ENCODE measurements at places on chromosomes 12 and 14. TPM values are rescaled to one million over a fixed set of nuclear protein-coding genes. Genes with fewer than 3 reads are reported as not detected.

- DNase-seq = no peak
These were observed 162.8 kb upstream of the TBX3 start for GRCh38 chr12:114846771-114847170.

GRCh38 chr12:31339831-31340622, 14.1 kb upstream of the SINHCAF start:
- DNase-seq = no peak

GRCh38 chr12:112906712-112907414, at the start of gene OAS1:
TSS of gene OAS1 (plus strand) at chr12:112906962. CDS start at chr12:112907040, 78 bp downstream.
- DNase-seq = peak; percentile 32

- DNase-seq = no peak
These were observed 18.5 kb upstream of the PMCH start for GRCh38 chr12:102215992-102216691.

DNA sequence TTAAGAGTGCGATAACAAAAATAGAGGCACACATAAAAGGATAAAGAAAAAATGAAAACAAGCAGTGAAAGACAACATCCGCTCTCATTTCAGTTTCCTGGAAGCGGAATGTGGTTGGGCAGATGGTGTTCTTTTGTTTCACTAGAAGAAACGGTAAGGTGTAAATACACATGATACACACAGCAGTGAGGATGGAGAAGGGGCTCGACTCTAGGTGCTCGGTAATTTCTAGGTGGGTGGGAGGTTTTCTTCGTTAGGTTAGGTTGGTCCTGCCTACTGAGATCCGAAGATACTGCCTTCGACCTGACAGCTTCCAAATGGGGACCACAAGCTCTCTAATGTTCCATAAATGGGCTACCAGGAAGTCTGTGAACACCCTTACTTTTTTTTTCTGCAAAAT, 1082.5 kb downstream of the BCL11B start:
- no peak for DNase-seq

DNA sequence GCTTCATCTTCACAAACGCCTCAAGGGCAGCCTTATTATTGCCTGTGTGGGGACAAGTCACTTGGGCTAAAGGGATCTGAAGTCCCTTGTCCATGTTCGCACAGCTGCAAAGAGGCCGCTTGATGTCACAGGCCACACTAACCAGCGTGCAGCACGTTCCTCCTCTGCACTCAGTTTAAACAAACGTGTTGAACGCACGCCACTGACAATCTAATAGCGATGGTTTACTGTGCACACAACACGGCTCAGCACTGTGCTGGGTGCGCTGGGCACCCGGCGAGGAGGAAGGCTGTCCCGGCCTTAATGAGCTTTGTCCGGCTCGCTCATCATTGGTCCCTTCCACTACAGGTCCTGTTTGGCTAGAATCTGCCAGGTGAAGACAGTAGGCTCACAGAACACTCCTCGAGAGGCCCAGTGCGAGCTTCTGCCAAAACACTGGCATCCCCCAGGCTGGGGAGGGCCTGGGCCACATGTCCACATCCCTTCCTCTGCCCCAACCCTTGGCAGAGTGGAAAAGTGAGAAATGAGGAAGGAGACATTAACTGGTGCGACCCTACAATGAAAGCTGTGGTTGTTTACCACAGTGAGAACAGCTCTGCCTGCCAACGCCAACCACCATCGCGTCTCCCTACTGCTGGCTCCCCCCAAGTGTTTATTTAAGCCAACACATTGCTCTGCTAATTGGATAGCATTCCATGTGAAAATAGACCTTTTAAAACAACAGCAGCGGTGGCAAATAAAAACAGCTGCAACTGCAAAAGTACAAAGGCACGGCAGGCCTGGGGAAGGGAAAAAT, 113.2 kb downstream of the RBM19 start:
- DNase-seq = no peak

GRCh38 chr12:116880213-116880816, 926 bp downstream of the HRK start:
- no peak for DNase-seq

DNA sequence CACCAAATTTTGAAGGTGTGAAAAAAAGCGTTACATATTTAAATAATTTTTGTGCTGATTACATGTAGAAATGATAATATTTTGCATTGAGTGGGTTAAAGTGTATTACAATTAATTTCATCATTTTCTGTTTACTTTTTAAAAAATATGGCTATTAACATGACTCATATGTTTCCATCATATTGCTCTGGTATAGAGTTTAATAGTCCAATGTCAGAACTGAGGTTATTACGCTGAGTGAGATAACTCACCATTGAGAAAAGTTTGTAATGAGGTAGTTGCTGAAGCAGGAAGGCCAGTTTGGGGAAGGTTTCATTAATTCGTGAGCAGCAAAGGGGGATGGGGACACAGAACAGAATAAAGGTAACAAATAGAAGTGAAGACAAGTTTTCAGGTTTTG, 865.7 kb upstream of the MGAT4C start:
- no peak for DNase-seq

DNA sequence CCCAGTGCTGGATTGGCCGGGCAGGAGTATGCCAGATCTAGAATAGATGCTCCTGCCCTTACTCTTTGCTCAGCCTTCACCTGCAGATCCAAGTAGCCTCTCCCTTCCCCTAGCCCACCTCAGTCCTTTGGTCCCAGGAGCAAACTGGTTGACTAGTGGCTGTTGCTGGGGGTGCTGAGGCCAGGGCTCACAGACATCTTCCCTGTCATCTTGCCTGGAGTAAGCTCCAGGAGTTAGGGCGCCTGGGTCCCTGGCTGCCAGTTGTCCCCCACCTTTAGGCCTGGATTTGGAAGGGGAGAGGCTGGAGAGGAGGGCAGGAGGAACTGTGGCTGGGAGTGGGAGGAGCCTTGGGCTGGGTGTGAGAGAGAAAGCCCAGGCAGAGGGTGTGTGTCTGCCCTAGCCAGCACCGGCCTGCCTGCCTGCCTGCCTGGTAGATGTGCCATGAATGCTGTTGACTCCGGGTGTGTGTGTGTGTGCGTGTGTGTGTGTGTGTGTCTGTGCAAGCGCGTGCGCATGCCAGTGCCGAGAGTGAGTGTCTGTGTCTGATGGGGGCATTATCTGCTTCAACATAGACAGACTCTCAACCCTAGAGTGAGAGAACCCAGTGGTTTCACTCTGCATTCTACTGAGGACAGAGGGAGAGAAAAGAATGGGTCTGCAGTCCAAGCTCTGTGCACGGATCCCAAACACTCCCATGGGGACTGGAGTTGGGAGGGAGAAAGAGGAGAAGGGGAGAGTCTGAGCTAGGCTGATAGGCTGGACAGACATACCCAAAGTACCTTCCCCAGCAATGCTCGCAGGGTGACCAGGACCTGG, 845 bp upstream of the RARG start:
- peak; percentile 61 for DNase-seq

DNA sequence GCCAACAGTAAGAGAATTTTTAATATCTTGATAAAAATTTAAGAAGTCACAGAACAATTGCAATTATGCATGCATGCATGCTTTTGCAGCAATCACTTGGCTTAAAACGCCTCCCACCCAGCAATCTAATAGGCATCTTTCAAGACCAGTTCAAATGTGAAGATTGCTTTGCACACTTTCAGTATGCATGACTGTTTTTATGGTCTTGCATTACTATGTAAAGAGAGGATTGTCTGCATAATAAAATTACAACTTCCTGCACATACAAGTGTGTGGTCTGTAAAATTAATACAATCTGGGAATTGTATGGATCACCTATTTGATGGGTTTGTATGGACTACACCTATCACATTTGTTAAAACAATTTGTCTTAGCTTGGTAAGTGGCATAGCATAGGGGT, 48.8 kb downstream of the E2F7 start:
- no peak for DNase-seq

DNA sequence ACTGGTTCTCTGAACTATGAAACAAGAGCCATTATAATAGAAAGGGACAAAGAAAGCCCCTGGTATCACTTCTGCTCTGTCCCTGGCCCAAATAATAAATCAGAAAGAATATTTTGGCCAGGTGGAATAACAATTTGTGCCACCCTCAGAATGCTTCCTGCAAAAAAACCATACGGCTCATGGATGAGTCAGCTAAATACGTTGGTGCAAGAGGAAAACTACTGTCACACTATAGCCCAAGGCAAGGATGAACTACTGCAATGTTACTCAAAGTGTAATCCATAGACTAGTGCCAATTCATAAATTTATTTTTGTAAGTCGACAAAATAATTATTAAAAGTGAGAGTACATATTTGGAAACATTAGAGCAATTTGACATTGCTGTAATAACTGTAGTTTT, 68.2 kb downstream of the ANKS1B start:
- no peak for DNase-seq

Gene ASIC1
- total RNA-seq = 0.46 TPM

Gene PRR4
- total RNA-seq = 0.85 TPM

All from heart left ventricle (tissue), 16 donors.